Stimulated activated CD4-positive, alpha-beta T cell treated with anti-CD3 and anti-CD28 coated beads, Interleukin-1b, Interleukin-23, amount 100 ng/mL, for 4 hours (primary cell): ENCODE measurements at places on chromosomes 6 and 20.

GRCh38 chr6:153083869-153084268 is 47.2 kb downstream of the RGS17 start:
- DNase-seq, result no peak

- DNase-seq, result no peak
These were observed 181.0 kb downstream of the COL12A1 start for GRCh38 chr6:75024828-75025227.

- no peak for DNase-seq
These were observed 134.8 kb upstream of the INSM1 start for GRCh38 chr20:20233041-20233514.

DNA sequence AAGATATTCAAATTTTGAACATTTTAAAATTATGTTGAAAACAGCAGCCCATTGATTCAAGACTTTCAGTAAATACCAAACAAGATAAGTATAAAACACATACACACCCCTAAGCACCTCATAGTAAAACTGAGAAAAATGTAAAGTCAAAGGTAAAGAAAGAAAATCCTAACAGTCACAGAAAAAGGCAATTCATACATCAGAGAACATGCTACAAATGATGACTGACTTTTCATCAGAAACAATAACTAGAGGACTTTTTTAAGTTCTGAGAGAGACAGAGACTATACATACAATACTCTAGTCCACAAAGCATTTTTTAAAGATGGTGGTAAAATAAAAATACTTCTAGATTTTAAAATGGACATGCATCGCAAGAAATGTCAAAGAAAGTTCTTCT is 111.0 kb downstream of the PFDN4 start:
- DNase-seq, result no peak

DNA sequence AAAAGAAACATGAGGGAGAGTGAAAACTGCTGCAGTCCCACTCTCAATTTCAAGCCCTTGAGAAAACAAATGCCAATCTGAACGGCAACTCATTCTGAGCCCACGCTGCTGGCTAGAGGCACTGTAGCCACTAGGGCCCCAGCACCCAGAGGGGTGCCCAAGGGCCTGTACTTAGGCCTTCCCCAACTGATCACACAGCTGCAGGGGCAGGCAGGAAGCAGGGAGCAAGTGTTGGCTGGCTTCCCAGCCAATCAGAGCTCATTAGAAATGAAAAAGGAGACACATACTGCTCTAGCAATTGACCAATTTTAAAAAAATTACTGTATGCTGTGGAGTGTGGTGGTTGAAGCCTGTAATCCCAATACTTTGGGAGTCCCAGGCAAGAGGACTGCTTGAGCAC is 3.7 kb upstream of the BEND3 start:
- no peak for DNase-seq

DNA sequence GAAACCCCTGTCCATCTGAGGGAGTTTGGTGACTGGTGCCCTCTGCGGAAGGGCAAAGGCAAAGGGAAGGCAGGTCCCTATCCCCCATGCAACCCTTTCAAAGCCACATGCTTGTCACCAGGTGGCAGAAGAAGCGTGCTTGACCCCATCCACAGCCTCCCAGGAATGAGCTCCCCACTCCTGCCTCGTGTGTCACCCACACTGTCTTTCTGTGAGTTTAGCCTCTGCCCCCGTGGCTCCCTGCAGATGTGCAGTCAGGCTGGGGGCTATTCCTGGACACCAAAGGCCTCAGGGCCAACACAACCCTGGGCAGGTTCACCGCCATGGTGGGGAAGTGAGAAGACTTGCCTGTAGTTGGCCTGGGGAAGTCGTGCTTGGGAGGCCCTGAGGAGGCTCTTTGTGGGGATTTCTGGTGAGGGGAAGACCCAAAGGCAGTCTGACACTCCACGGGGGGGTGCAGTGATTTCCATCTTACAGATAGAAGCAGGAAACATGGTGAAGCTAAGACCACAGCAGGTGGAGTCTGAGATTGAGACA is 16.6 kb upstream of the PCMTD2 start:
- DNase-seq, result no peak

- DNase-seq, result no peak
These were observed 42.9 kb downstream of the PKIB start for GRCh38 chr6:122653094-122653493.

GRCh38 chr6:79868098-79868722 is 79.1 kb downstream of the ELOVL4 start:
- peak; percentile 30 for DNase-seq

GRCh38 chr6:6973721-6974120 is 134.0 kb upstream of the RREB1 start:
- DNase-seq, result no peak

DNA sequence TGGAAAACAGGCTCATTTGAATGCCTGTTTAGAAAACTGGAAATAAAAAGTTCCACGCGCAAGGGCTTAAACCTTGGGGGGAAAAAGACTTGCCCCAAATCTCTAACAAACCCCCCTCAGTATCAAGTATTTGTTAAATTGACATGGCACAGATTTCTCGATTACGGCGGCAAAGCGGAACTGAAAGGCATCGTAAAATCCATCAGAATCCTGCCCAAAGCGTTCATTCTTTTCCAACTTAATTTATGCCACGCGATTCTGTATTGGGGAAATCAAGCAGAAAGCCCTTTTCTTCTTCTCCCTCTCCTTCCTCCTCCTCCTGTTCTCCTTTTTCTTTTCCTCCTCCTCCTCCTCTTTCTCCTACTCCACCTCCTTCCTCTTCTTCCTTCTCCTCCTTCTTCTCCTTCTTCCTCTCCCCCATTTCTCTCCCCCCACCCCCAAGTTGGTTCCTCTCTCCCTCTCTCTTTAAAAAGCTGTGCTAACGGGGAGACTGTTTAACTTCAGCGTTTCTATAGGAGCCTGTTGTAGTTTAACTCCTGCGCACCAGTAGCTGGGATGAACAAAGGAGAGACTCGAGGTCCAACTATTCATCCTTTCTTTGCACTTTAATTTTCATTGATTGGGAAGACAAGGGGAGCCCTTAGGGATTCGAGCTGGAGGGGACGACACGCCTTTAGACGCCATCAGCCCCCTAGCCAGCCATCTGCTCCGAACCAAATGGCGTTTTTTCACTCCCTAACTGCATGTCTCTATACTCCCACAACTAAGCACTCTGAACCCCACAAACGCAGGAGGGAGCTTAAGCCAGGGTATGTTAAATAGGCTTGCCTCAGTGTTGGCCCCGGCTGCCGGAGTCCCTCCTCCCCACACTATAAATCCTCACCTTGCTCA is 2.7 kb upstream of the DLL1 start:
- DNase-seq, result no peak

DNA sequence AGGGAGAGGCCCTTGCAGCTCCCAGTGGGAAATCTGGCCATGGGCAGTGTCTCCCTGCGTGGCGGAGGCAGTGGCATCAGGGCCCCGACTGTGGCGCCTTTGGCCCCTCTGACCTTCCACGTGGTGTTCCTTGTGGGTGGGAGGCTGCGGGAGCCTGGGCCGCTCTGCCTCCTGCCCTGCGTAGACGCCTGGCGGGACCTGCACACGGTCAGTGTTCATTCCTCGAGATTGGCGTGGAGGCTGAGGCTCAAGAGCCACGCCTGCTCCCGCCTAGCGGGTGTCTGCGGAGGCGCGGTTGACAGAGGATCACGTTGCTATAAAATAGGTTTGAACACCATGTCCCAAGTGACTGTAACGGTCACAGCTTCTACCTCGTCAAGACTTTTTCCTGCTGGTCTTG is 14.0 kb downstream of the COL9A3 start:
- no peak for DNase-seq

DNA sequence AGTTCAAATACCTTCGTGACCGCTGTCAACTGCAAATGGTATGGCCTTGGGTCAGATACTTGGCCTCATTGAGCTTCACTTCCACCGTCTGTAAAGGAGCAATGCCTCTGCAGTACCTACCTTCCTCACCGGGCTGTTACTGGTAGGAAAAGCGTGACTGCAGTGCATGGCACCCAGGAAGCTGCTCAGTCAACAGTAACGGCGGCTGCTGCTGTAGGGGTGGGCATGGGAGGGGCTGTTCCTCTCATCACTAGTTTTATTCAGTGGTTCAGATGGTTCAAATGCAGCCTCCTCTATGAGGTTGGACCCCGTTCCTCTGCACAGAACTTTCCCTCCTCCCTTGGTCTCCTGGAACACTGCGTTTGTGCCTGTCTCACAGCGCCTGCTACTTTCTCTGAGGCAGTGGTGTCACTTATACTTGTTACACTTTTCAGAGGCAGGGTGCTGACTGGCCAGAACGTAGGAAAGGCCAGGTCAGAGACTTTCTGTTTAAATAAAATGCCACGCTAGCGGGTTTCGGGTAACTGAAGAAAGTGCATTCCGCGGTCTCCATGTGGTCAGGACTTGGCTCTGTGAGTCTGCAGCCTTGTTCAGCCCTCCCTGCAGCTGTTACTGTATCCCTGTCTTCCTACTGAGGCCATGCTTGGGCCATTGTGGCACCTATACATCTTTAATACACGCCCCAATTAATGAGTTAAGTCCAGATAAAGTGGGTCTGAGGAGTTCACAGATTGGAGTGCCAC is 279.6 kb downstream of the NRN1 start:
- no peak for DNase-seq

GRCh38 chr20:20413810-20414281 is 45.9 kb downstream of the INSM1 start:
- DNase-seq, result no peak

DNA sequence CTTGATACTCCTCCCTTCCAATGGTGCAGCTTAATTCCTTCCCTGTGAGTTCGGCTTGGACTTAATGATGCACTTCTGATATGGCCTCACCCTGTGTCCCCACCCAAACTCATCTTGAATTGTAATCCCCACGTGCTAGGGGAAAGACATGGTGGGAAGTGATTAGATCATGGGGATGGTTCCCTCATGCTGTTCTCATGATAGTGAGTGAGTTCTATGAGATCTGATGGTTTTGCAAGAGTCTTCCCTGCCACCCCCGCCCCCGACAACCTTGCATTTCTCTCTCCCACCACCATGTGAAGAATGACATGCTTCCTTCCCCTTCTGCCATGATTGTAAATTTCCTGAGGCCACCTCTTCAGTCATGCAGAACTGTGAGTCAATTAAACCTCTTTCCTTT is 50.3 kb upstream of the HLA-G start:
- no peak for DNase-seq

DNA sequence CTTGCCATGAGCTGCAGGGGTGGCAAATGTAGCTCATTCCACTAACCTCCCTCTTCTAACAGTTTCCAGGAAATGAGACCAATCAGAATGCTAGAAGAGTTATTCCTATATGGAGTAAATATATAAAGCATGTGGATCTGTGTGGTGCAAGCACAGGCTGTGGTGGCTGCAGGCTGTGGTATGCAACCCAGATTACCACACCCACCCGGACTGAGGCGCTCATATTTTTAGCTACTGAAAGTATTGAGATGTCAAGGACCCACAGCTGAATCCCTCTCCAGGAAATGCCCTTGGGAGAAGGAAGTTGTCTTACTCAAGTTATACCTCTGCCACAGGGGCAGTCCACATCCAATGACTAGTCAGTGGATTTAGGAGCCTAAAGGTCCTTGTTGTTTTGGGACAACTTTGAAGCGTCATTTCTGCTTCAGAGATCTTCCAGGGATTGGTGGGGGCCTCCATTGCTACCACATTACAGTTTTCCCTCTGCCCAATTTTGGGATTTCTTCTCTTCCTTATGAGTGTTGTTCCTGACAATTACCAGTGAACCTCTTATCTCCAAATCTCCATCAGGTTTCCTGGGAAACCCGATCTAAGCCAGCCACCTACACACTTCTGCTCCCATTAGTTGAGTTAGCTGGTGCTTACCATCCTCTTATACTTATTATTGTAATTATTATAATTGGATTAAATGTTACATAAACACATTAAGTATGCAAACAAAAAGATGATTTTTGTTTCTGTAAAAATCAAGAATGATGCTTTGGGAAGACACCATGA is 12.1 kb upstream of the REPS1 start:
- DNase-seq, result no peak

DNA sequence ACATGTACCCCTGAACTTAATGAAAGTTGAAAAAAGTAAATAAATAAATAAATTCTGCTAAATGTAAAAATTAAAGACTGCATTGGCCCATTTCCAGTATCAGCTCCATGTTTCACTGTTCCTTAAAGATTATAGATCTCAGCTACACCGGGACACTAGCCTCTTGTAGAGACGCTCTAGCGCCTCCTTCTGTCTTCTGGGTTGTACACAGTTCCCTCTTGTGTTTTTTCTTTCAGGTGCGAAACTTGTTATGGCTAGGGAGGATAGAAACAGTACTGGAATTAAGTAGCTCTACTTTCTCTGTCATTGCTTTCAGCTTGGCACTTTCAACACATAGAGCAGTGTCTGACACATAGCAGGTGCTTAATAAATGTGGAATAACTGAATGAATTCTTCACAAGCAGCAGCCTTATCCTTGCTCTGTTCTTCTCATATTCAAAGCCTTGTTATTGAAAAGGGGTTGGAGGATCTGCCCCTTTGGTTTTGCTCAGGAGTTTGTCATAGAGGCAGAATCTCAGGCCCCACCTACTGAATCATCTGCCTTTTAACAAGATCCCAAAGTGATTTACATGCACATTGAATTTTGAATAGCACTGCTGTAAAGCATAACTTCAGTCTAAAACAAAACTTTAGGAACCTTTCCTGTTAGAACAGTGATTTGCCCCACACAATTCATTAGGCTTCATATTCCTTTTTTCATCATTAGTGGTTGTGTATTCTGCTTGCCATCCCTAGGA is 92.3 kb downstream of the FIG4 start:
- DNase-seq, result no peak
